ENCODE measurements at places on chromosomes 1 and 21. TPM values are rescaled to one million over a fixed set of nuclear protein-coding genes. Genes with fewer than 3 reads are reported as not detected.

DNA sequence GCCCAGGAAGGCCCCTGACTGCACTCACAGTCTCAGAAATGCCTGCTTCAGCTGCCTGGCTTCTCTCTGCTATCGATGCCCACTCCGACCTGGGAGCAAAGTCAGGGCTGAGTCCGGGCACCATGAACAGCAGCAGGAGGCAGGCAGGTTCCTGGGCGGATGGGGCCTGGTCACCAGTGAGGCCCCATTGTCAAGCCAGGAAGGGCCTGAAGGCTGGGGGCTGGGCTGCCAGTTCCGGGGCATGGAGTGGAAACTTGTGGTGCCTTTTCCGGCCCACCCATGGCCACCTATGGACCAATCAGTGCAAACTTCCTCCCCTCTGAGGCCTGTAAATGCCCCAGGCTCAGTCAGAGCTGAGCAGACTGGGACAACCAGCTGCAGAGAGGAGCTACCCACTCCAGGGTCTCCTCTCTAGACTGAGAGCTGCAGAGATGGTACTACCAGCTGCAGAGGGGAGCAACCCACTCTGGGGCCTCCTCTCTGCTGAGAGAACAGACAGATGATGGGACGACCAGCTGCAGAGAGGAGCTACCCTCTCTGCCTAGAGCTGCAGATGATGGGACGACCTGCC lies 286.5 kb downstream of the SMYD3 start:
- H3K4me3 ChIP-seq, result no peak overlapping the region
- no peaks in the 10 kb centered on the region for H3K4me1 ChIP-seq
- H3K27me3 ChIP-seq, result no peaks in the 10 kb centered on the region

- no peaks in the 10 kb centered on the region for H3K27me3 ChIP-seq
- no peak overlapping the region for H3K4me3 ChIP-seq
- H3K27ac ChIP-seq, result no peak overlapping the region
- DNase-seq, result no peak
- no peaks in the 10 kb centered on the region for H3K36me3 ChIP-seq
These were observed 1175.1 kb upstream of the B3GALT2 start for GRCh38 chr1:194361374-194362131.

GRCh38 chr1:159857889-159858288 lies 4.6 kb downstream of the VSIG8 start:
- no peaks in the 10 kb centered on the region for H3K27me3 ChIP-seq
- H3K4me1 ChIP-seq, result no peaks in the 10 kb centered on the region
- no peak overlapping the region for H3K27ac ChIP-seq
- no peak for DNase-seq
- no peak overlapping the region for H3K4me3 ChIP-seq

GRCh38 chr1:71031426-71031825 lies 16.2 kb downstream of the PTGER3 start:
- peak overlapping the region; percentile 36 for H3K27ac ChIP-seq
- H3K36me3 ChIP-seq, result no peaks in the 10 kb centered on the region
- H3K4me1 ChIP-seq, result no peaks in the 10 kb centered on the region
- no peak overlapping the region for H3K4me3 ChIP-seq
- peak; percentile 47 for DNase-seq

YOD1 gene
- total RNA-seq, result 3.3 TPM

DNA sequence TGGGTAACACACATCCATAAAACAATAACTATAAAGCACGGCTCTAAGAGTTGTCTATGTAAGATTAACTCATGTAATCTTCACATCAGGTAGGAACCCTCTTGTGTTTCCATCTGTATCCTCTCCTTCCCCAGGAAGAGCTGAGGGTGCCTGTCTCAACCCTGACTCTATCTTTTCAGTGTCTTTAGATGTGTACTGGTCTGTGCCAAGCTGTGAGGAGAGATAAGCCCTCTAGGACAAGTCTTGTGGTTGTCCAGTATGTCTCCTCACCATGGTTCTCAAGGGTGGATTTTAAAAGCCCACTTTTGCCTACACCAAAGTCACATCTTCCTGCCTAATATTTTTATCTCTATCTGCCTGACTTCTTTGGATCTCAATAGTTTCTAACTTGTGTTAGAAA lies 300.1 kb downstream of the KCNT2 start:
- no peaks in the 10 kb centered on the region for H3K27me3 ChIP-seq
- DNase-seq, result no peak
- H3K27ac ChIP-seq, result no peak overlapping the region
- no peaks in the 10 kb centered on the region for H3K4me1 ChIP-seq

DNA sequence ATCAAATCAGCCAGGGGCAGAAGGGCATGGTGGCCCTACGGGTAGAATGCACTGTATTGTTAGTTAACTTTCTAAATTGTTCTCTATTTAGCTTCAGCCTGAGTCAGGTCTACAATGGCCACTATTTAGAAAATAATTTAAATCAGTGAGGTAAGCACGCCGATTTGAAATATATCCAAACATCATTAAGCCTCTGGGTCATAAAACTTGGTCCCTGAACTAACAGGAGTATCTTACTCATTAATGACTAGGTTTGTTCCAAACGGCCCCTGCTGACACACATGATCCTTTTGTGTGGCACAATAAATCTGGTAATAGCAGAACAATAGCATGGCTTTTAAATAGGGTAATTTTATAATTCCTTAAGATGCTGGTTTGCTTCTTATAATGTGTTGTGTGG lies 48.4 kb downstream of the STX6 start:
- no peak overlapping the region for H3K27ac ChIP-seq
- DNase-seq, result no peak
- H3K4me1 ChIP-seq, result no peaks in the 10 kb centered on the region
- H3K27me3 ChIP-seq, result no peaks in the 10 kb centered on the region
- no peak overlapping the region for H3K4me3 ChIP-seq
- H3K36me3 ChIP-seq, result no peaks in the 10 kb centered on the region

DNA sequence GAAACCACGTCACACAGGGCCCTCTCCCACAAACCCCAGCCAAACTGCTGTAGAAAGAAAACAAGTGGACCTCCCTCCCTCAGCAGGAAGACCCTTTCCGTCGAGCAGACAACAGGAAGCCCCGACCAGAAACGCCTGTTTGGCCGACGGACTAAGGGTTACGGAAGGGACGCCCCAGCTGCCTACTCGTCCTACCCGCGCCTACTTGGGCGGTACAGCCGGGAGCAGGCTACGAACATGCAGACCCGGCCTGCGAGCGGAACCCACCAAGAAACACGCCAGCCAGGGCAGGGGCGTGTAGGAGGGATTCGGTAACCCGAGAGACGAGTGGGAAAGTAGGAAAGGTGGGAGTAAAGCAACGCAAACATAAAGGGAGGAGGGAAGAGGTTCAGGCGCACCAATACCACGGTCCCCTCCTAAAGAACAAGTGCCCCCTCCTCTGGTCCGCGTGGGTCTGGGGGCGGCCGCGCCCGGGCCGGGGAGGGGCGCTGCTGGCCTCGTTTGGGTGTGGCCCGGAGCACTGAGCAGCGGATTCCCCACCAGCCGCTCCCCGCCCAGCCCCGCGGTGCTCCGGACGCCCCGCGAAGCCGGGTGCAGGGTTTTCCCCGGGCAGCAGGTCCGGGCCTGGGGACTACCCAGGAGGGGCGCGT lies 450 bp downstream of the S100A10 start:
- H3K27me3 ChIP-seq, result no peaks in the 10 kb centered on the region
- peak overlapping the region; percentile 87 for H3K27ac ChIP-seq
- H3K4me3 ChIP-seq, result peak overlapping the region; percentile 65

DNA sequence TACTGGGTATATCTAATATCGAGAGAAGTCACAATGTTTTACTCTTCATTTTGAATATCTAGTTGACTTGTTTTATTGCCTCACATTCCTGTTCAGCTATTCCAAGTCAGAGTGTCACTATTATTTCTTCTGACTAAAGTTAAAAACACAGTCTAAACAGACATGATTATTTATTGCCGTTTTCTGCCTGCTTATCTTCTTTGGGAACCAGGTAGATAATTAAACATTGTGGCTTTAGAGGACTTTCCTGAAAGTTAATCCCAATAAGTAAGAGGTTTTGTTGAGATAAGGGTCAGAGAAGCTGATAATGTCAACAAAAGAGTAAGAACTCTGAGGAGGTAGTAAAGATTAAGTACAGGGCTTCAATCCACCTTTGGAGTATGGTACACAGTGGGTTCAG lies 53.8 kb downstream of the PCNX2 start:
- peaks cover 11% of the 10 kb centered on the region for H3K4me1 ChIP-seq
- DNase-seq, result no peak
- no peak overlapping the region for H3K27ac ChIP-seq
- H3K27me3 ChIP-seq, result no peaks in the 10 kb centered on the region
- H3K4me3 ChIP-seq, result no peak overlapping the region

SMIM1 gene
- total RNA-seq, result not detected

S100A7 gene
- not detected for total RNA-seq
